ENCODE measurements at places on chromosomes 5 and 9.

DNA sequence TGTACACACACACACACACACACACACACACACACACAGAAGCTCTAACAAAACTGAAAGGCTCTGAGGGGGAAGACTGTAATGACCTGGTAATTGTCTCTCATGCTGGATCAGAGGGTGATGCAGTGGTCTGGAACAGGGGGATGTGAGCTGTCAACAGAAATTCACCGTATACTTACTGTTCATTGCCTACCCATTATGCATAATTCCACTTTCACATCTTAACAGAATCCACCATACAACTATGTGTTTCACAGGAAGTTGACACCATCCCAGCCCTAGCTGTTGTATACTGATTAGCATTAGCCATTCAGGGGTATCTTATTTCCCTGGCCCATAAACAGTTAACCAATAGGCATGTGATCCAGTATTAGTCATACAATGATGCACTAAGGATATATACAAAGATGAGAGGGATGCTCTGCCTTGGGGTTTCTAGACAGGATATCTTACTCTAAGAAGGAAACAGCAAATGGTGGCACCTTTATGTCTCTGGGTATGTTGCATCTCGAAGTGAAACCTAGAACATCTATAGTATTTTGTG, 396.5 kb upstream of the BRINP1 start:
- DNase-seq: no peak

GRCh38 chr5:145568581-145568980, 266.6 kb downstream of the PRELID2 start:
- no peak for DNase-seq

DNA sequence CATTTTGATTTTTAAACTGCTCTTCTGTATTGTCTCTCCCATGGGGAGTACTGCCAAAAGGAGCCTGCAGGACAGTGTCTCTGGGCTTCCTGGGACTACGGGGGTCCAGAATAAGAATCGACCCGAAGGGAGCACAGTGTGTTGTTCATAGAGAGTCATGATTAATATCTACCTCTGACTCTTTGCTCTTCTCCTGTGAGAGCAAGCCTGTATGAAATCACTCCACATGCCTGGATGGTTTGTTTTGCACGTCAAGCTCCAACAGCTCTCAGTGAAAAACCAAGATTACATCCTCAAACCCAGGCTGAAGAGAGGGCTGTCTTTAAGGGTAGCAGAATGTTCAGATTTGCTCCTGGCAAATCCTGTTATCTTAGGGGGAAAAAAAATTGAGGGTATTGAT, 1860.0 kb upstream of the WWC1 start:
- DNase-seq: no peak

GRCh38 chr9:99184110-99184474, 37.6 kb downstream of the ALG2 start:
- DNase-seq: no peak

DNA sequence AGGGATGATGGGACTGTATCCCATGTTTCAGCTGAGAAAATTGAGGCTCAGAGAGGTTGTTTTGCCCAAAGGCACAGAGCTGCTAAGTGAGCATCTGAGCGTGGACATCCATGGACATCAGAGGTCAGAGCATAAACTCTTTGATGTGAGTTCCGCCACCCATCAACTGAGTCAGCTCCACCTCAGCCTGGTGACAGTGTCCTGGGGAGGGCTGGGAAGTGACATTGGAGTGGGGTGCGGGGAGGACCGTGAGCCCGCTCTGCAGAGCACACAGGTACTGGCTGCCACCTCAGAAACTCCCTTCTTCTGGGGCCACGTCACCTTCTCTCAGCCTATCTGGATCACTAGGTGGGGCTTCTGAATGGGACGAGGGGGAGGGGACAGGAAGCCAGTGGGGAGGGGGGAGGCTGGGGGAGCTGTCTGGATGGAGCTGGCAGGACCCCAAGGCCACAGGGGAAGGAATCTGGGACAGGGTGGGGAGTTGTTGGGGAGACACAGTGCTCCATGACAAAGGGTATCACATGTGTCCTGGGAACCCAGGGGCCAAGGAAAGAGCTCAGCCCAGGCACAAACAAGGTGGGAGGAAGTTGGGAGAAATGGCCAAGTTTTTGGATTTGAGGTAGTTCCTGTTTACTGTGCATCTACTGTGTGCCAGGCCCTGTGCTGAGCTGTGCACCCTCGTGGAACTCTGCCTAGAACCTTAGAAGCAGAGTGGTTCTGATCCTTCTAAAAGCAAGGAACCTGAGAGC, 2.5 kb downstream of the LAMC3 start:
- DNase-seq: no peak

DNA sequence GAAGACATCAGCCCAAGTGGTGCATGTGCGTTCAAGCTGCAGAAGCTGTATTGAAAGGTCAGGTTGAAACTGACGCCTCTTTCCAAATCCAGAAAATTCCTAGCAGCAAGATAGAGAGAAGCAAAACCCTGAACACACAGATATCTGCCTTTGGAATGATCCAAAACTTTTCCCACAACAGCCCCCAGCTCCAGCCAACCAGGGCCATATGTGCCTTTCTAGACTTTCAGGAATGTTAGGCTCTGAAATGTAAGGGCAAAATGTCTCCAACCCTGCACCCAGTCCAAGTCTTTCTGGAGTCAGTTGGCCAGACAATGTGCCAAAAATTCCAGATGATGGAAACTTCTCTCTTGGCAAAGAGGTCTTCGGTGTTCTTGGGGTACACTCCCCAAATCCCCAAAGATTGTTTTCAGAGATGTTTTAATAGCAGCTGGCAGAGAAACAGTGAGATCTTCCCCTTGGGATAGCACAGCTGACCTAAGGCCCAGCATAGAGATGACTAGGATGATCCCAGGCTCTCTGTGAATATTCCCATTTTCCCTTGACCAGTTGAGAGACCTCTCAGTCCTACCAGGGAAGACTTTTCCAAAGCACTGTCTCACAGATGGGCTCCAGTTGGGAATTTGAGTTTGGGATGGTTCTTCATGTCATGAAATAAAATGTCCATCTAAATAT, 440.4 kb upstream of the CD180 start:
- DNase-seq: no peak

GRCh38 chr9:4614627-4615026, 47.5 kb upstream of the PLPP6 start:
- DNase-seq: no peak

- DNase-seq: no peak
Observed at GRCh38 chr5:95973793-95974325, 12.2 kb upstream of the ELL2 start.

DNA sequence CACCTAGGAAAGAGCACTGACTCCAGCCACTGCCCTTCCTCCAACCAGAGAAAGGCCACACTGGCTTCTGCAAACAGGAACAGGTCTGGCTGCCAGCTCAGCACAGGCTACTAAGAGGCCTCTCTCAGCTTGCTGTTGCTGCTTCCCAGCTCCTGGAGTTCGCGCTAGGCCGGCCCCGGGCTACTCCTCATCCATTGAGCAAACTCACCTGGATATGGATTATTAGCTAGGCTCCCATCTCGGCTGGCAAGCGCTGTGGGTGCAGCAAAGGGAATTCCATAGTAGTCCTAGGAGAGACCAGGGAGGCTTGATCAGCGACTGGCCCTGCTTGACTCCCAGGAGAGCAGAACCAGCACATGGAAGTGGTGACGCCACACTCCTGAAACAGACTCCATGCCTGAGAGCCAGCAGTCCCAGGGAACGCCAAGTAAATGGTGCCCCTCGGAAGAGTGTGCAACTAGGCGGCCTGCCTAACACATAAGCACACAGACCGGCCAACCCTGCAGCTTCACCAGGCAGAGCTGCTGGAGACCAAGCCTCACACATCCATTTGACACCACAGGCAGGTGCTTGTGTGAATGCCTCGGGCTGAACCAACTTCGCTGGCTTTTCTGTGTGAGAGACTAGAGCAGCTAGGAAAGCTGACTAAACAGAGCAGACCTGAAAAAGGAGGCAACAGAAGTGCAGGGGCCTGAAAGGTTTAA, 107.2 kb downstream of the UBE2R2 start:
- DNase-seq: no peak

DNA sequence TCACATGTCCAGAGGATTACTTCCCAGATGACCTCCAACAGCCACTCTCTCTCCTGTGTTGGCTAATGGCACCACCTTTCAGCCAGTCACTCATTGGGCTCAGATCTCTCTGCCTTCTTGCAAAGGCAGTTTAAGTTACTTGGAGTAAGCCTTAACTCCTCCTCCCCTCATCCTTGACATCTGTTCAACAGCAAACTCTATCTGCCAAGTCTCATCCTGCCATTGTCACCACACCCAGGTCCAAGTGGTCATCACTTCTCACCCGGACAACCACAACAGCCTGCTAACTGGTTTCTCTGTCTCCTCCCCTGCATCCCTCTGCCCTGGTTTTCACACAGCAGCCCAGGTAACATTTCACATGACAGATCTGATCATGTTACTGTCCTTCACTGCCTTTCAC, 58.5 kb downstream of the DCP2 start:
- no peak for DNase-seq

GRCh38 chr5:121378046-121378445, 473.6 kb upstream of the FTMT start:
- DNase-seq: no peak

- no peak for DNase-seq
Observed at GRCh38 chr9:125993466-125993865, 246.3 kb downstream of the PBX3 start.

DNA sequence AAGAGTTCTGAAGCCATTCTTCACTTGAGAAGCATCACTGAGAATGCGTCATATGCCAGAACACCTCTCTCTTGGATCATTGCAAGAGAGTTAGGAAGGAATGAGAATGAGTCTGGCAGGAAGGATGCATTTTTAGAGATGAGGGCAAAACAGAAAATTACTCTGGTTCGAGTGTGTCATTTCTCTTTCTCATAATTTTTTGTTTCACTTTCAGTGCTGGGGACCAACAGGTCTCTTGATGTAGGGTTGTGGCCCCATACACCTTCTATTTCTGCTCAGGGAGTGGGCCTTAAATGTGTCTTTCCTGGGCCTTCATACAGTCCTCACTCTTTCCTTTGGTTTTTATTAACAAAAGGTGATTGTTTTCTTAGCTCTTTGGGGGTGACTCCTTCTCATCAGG, 302.4 kb downstream of the NR3C1 start:
- DNase-seq: no peak

DNA sequence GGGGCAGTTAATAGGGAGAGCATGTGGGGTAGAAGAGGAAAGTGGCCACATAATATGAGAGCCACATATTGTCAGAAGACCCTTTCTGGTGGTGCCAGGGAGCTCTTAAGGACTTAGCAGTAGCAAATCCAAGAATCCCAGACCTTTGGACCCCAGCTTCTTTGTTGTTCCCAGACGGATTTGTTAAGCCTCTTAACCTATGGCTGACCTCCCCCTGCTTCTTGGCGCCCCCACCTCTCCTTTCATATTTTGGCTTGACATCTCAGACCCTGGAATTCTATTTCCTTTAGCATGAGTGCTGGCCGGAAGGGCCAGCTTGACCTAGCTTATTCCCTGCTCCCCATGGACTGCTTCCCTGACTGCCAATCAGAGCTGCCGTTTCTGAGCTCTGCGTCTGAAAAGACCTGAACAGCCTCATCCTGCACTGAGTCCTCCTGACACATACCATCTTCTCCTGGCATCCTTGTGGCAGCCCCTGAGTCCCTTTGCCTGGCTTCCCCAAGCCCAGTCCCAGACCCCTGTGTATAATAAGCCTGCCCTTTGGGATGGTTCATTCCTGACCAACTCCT, 116.3 kb downstream of the PRKACG start:
- DNase-seq: no peak

DNA sequence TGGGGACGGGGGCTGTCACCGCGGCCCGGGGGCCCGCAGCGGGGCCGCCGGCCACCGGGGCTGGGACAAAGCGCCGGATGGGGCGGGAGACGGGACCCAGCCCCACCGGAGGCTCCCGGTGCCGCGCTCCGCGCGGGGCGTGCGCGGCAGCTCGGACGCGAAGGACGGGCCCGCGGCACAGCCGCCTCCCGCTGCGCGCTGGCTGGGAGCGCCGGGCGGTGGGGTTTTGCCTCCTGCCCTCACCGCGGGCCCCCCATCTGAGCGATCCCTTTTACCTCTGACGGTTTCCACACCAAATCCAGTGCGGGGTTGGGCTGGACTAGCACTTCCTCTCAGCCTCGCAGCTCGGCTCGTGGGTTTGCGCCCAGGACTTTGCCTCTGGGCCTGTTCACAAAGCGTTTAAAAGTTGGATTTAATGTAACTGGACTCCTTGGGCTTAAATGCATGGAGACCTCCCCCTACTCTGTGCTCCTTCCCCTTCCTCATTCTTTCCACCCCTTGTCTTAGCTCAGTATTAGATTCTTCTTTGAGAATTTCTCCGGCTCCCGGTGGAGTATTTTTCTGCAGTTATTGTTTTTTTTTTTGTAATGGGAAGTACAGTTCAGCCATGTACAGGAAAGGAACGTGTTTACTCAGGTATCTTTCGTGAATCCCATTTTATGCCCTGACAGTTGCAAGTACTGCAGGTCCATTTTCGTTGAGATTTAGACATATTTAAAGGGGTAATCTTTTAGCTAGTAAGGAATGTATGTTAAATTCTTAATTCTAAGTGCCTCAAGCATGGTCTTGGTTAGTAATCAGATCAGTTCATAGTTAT, 691 bp downstream of the FCHO2 start:
- DNase-seq: peak; percentile 23

GRCh38 chr5:176884571-176884890, 14.6 kb downstream of the HK3 start:
- DNase-seq: no peak

DNA sequence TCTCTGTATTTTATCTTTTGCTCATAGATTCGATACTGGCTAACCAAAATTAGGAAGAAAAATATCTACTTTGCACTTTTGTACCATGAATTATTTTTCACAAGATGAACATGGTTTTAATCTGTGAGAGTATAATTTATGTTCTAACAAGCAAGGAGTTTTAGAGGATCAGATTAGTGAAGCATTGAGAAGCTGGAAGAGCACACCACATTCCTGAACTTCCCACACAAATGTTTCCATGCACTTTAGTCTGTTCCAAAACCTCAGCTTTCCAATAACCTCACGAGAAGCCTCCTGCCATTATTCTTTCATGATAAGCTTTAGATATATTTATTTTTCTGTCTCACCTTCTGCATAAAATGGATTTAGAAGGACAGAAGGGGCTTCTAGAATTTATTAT, 98.7 kb upstream of the MPDZ start:
- DNase-seq: no peak

- no peak for DNase-seq
Observed at GRCh38 chr5:88236866-88237642, 31.6 kb downstream of the TMEM161B start.

All from T1000 (cell line).